ENCODE measurements at places on chromosomes 2 and 18.
A peak's percentile ranks its signal among the peaks of the same experiment; 100 is the strongest.

- no peaks in the 10 kb centered on the region for H3K36me3 ChIP-seq
- no peak for DNase-seq
- H3K27ac ChIP-seq = no peak overlapping the region
- peaks cover 28% of the 10 kb centered on the region for H3K4me1 ChIP-seq
Measured at GRCh38 chr2:54404270-54404669, 51.9 kb upstream of the SPTBN1 start.

GRCh38 chr2:205259121-205259520 is 423.2 kb upstream of the NRP2 start:
- H3K36me3 ChIP-seq = no peaks in the 10 kb centered on the region
- H3K27ac ChIP-seq = no peak overlapping the region
- no peaks in the 10 kb centered on the region for H3K27me3 ChIP-seq
- no peak overlapping the region for H3K4me3 ChIP-seq

DNA sequence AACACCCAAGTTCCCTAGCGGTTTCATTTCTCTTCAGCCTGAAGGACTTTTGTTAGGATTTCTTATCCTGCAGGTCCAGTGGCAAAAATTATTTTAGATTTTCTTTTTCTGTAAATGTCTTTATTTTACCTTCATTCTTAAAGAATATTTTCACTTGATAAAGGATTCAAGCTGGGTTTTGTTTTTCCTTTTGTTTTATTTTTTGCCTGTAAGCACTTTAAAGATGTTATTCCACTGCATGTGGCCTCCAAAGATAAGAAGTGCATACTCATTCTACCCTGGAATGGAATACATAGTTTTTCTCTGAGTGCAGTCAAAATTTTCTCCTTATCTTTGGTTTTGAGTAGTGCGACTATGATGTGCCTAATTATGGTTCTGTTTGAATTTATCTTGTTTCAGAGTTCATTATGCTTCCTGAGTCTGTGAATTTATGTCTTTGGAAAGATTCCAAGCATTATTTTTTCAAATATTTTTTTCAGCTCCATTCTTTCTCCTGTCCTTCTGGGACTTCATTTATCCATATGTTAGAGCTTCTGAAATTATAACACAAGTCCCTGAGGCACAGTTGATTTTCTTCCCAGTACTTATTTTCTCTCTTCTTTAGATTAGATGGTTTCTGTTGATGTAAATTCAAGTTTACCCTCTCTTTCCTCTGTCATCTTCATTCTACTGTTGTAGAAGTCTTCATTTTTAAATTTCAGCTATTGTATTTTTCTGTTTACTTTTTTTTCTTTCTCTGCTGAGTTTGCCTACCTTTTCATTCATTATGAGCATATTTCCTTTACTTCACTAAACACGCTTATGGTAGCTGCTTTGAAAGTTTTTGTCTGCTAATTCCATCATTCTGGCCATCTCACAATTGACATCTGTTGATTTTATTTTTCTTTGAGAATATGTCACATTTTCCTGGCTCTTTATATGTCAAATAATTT is 69.6 kb downstream of the MAPRE2 start:
- H3K36me3 ChIP-seq = no peaks in the 10 kb centered on the region
- no peak for DNase-seq
- H3K27ac ChIP-seq = no peak overlapping the region

DNA sequence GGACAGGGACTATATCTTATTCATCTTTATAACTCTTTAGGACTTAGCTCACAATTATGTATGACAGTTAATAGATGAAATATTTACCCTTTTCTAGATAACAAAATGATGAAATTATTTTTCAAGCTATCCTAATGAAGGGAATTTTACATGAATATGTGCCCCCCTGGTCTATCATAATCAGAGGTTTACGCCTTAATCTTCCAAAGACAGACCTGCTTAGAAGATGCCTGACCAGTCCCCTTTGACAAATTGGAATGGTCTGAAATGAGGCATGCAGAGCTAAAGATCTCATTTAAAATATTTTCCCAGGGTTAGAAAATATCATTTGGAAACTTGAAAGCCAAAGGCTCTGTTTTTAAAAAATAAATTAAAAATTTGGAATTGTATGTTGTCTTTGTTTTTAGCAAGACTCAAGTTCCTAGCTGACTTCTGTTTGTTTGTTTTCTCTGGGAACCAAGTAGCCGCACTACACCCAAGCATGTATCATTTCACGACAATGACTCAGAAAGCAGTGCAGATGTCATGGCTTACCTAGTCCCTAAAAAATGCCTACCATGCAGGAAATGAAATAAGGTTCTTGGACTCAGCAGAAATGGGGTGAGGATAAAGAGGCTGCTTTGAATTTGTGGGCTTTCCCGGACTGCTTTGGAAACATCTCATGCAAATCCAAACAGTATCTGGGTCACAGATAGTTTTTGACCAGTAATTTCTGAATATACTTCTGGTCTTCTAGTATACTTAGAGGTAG is 162.1 kb downstream of the ZEB2 start:
- H3K4me1 ChIP-seq = peaks cover 11% of the 10 kb centered on the region
- no peak overlapping the region for H3K4me3 ChIP-seq
- H3K36me3 ChIP-seq = no peaks in the 10 kb centered on the region
- H3K27me3 ChIP-seq = no peaks in the 10 kb centered on the region
- peak overlapping the region; percentile 18 for H3K27ac ChIP-seq

DNA sequence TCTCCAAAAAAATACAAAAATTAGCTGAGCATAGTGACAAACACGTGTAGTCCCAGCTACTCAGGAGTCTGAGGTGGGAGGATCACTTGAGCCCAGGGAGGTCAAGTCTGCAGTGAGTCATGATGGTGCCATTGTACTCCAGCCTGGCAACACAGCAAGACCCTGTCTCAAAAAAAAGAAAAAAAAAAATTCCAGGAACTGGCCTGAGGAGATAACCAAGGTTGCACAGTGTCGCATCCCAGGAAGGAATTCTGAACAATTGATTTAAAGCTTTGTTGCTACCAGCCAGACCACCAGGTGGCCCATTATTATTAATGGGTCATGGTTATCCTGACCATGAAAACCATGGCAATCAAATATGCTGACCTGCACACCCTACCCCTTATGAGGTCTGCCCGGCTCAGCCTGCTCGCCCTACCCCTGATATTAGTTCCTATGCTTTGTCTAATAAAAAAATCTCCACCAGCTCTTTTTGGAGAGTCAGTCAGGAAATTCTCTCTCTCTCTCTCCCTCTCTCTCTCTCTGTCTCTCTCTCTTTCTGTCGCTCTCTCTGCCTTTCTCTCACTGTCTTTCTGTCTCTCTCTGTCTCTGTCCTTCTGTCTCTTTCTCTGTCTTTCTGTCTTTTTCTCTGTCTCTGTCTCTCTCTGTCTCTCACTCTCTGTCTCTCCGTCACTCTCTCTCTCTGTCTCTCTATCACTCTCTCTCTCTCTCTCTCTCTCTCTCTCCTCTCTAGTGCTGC is 73.7 kb downstream of the NCAPH start:
- no peaks in the 10 kb centered on the region for H3K27me3 ChIP-seq
- peaks cover 17% of the 10 kb centered on the region for H3K4me1 ChIP-seq
- H3K36me3 ChIP-seq = no peaks in the 10 kb centered on the region
- H3K4me3 ChIP-seq = no peak overlapping the region
- H3K27ac ChIP-seq = no peak overlapping the region

DNA sequence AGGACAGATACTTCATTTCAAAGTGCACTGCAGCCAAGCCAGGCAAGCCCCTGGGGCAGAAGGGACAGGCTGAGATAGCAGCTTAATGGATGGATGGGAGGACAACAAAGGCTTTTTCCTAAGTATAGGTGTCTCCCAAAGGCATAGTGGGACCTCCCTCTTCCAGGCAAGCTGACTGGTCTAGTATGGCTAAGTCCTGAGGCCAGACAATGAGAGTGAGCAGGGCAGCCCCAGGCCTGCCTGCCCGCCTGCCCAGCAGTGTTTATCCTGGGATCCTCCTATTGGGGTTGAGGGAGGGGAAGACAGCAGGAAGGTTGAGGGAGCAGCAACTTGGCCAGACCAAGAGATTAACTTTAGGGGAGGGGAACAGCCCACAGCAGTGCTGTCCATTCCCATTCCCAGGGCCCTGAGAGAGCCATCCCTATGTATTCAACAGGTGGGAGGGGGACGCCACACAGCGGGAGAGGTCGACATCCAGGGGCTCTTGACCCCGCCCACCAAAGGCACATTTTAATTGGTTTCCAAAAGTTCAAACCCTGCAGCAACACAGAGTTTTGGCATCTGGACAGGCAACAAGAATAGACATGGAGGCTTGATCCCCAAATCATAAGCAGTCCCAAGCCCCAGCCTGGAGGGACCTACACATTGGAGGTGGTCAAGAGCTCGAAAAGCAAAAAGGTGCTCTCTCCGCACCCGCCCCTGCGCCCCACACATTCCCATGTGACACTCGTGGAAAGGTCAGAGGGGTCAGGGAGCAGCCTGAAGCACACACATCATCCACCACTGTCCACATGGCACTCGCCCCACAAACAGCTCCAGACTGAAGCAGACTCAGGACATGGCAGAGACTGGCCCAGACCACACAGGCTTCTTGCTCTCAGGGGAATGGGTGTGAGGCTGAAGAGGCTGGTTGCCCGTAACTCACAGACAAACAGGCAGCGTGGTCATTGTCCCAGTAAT is 2.9 kb upstream of the SFXN5 start:
- H3K4me1 ChIP-seq = peaks cover 21% of the 10 kb centered on the region
- H3K27me3 ChIP-seq = no peaks in the 10 kb centered on the region
- no peak for DNase-seq
- H3K4me3 ChIP-seq = no peak overlapping the region

DNA sequence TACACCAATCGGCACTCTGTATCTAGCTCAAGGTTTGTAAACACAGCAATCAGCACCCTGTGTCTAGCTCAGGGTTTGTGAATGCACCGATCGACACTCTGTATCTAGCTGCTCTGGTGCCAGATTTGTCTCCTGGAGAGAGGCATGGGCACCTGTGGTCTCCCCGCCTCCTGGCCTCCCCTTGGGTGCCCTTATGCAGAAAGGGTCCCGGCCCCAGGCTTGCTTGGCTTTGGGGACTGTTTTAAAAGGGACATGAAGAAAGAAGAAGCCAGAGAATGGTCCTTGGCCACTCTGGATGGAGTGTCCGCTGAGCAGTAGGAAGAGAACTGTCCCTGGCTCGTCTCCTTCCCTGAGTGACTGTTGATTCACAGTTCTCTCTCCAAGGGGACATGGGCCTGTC is 11.5 kb upstream of the ALPP start:
- H3K4me1 ChIP-seq = peaks cover 10% of the 10 kb centered on the region
- H3K27me3 ChIP-seq = no peaks in the 10 kb centered on the region
- H3K4me3 ChIP-seq = no peak overlapping the region
- no peak for DNase-seq
- H3K36me3 ChIP-seq = no peaks in the 10 kb centered on the region
- H3K27ac ChIP-seq = no peak overlapping the region

DNA sequence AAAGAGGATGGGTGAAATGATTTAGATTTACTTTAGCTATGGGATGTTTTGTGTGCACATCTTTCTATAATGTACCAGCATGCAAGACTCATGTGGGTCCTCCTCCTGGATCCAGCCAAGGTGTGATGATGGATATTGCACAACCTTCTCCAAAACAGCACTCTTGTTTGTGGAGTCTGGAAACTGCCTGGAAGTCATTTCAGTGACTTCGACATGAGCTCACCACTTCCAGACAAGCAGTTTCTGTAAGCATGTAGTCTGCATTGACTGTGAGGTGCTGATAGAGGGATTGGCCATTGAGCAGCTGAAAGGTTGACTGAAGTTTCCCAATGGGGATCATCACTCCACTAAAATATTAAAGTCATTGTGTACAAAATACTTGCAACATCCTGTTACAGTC is 154.0 kb downstream of the TRIB2 start:
- no peak for DNase-seq
- H3K27me3 ChIP-seq = no peaks in the 10 kb centered on the region
- no peak overlapping the region for H3K27ac ChIP-seq

GRCh38 chr18:35178260-35178659 is 62.6 kb upstream of the ZNF397 start:
- no peak for DNase-seq
- no peak overlapping the region for H3K4me3 ChIP-seq
- H3K36me3 ChIP-seq = no peaks in the 10 kb centered on the region
- H3K27me3 ChIP-seq = no peaks in the 10 kb centered on the region

DNA sequence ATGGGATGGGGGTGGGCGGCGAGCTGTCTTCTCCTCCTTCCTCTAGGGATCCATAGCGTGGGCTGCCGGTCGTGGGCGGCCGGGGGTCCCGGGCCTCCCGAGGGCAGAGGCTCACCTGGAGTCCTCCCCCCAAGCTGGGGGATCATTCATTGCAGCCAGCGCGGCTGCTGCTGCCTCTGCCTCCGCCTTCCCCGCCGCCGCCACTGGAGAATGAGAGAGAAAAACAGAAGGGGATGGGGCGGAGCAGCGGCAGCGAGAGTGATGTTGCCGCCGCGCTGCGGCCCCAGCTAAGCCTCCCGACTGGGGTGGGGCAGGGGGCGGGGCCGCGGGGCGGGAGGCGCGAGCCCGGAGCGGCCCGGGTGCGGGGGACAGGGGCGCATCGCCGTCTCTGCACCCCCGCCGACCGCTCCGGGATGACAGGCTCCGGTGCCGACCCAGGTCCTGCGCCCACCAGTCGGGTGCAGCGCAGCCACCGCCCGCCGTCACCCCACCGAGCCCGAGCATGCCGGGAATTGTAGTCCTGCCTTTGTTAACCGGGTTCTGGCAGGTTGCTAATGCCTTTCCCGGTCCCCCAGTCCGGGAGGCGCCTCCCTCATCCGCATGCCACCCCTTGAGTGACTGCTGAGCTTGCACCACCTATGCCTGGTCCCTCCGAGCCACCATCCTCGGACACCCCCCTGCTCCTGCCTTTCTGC is at the start of gene KIF3C:
TSS of gene KIF3C (minus strand) at position 225 of the 695 bp plus-strand sequence. CDS start 580 bp downstream, outside the sequence.
- peaks cover 5% of the 10 kb centered on the region for H3K4me1 ChIP-seq
- peak within 1 kb of the TSS; percentile 6 for H3K27ac ChIP-seq
- no peaks in the 10 kb centered on the region for H3K36me3 ChIP-seq

DNA sequence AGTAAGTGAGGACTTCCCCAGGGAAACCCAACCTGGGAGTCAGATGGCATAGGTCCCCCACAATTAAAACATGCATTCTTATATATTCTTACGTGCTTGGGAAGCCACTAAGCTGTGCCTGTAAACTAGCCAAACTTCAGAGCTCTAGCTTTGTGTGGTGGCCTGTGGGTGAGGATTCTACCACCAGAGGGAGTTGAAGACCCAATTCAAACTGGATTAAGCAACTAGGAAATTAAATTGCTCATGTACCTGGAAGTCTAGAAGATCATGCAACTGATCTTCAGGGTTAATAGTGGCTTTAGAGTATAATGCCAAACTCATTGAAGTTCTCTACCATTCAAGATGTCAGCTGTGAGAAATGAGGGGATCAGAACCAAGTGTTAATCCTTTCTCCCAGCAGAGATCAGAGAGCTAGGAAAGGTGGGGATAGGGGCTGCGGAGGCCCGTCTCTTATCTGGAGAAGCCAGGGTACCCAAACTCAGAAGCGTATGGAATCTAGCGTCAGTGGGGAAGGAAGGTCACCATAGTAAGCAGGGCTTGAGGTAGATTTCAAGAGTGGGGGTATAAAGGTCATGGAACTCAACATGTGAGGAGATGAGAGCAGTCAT is 53.2 kb upstream of the CCDC85A start:
- H3K36me3 ChIP-seq = no peaks in the 10 kb centered on the region
- no peak for DNase-seq
- no peaks in the 10 kb centered on the region for H3K4me1 ChIP-seq
- no peak overlapping the region for H3K27ac ChIP-seq
